MCF 10A (cell line): ENCODE measurements at places on chromosomes 4 and X. TPM values are rescaled to one million over a fixed set of nuclear protein-coding genes. Genes with fewer than 3 reads are reported as not detected.

DNA sequence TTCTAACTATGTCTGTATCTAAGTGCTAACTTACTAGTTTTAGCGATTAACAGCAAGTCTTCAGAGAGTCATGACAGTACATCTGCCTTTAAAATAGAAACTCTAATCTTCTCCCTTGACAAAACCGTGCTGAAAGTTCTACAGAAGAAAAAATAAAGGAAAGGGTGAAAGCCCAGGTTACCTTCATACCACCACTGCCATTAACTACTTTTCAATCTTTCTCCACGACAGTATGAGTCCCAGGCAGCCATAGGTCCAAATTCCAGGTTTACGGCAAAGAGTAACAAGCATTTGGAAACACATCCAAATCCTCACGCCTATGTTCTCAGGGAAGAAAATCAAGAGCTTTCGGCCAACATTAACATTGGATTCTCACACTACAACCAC, 12.4 kb upstream of the ZCCHC13 start:
- no peaks in the 10 kb centered on the region for H3K27me3 ChIP-seq
- peak overlapping the region; percentile 79 for H3K4me3 ChIP-seq
- no peaks in the 10 kb centered on the region for H3K4me1 ChIP-seq
- peak overlapping the region; percentile 63 for H3K27ac ChIP-seq
- peaks cover 27% of the 10 kb centered on the region for H3K36me3 ChIP-seq

Gene REST
- total RNA-seq: 50.5 and 51.6 TPM in 2 replicates

Gene TMPRSS11D
- not detected in 2 replicates for total RNA-seq

DNA sequence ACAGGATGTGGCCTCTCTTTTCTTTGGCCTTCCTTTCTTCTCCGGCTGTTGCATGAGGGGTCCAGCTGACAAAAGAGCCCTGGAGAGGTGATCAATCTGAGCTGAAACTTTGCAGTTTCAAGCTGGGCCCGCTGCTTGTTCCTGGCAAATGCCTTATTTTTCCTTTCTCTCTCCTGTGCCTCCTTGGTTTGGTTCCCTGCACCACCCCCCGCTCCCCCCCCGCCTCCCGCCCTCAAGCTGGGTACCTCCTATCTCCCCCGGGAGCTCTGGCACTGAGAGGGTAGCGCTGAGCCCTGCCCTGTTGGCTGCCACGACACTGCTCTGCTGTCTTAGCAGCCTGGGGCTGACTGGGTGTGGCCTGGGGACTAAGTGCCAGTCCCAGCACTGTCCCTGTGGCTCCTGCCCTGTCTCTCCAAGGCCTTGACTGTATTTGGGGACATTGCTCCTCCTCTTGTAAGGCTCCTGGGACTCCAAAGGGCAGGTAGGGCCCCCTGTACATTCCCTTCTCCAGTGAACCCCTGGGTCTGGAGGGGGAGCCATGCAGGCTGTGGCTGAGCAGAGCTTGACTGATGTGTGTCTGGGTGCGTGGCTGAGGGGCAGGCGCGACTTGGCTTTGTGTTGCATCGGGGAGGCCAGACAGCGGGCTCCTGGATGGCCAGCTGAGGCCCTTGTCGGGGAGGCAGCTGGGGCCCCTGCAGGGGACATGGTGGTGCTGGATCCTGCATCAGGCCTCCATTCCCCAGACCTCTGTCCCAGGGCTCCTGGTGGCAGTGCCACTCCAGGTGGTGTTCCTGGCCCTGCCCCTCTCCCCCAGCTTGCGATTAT, 1.1 kb downstream of the PLXNA3 start:
- H3K27ac ChIP-seq: no peak overlapping the region
- peak; percentile 29 for DNase-seq
- H3K4me1 ChIP-seq: peaks cover 10% of the 10 kb centered on the region
- H3K36me3 ChIP-seq: peaks cover 11% of the 10 kb centered on the region

- no peak overlapping the region for H3K27ac ChIP-seq
- peak overlapping the region; percentile 95 for H3K4me3 ChIP-seq
- H3K4me1 ChIP-seq: peaks cover 25% of the 10 kb centered on the region
These were observed 2.6 kb downstream of the SEC24D start for GRCh38 chr4:118833192-118833820.

GRCh38 chrX:70022616-70023015, 27.1 kb downstream of the AWAT2 start:
- H3K4me3 ChIP-seq: no peak overlapping the region
- peaks cover 5% of the 10 kb centered on the region for H3K4me1 ChIP-seq
- no peak for DNase-seq
- peaks cover 41% of the 10 kb centered on the region for H3K27me3 ChIP-seq

DNA sequence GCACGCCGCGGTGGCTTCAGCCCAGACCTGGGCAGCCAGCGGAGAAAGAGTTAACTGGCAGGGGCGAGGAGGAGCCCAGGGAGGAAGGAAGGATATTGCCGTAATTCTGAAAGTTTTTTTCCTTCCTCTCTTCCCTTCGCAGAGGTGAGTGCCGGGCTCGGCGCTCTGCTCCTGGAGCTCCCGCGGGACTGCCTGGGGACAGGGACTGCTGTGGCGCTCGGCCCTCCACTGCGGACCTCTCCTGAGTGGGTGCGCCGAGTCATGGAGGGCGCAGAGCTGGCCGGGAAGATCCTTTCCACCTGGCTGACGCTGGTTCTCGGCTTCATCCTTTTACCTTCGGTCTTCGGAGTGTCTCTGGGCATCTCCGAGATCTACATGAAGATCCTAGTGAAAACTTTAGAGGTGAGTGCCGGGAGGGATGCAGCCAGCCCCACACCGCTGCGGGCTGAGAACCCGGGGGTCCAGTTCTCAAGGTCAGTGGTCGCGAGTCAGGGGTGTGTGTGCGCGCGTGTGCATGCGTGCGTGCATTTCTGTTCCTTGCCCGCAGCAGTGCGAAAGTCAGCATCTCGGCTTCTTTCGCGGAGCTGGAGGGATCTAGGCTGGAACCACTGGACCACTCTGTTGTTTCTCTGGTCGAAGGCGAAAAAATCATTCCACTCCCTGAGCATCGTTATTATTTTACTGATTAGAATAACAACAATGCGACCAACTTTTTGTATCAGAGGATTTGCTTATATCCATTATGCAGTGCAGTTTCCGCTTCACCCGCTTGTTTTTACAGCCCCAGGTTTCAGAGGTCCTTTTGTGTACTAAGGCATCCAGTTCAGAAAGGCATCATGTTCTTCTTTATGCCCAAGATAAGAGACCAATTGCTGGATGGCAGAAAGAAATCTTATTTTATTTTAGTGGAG, 709 bp downstream of the GPAT3 start:
- no peak overlapping the region for H3K27ac ChIP-seq
- DNase-seq: no peak
- H3K27me3 ChIP-seq: peaks cover 44% of the 10 kb centered on the region
- no peaks in the 10 kb centered on the region for H3K36me3 ChIP-seq
- H3K4me3 ChIP-seq: peak overlapping the region; percentile 80
- H3K4me1 ChIP-seq: peaks cover 10% of the 10 kb centered on the region
